ENCODE measurements at places on chromosomes 12 and 14.

GRCh38 chr14:26218861-26219260, 379.0 kb downstream of the NOVA1 start:
- no peak for DNase-seq

DNA sequence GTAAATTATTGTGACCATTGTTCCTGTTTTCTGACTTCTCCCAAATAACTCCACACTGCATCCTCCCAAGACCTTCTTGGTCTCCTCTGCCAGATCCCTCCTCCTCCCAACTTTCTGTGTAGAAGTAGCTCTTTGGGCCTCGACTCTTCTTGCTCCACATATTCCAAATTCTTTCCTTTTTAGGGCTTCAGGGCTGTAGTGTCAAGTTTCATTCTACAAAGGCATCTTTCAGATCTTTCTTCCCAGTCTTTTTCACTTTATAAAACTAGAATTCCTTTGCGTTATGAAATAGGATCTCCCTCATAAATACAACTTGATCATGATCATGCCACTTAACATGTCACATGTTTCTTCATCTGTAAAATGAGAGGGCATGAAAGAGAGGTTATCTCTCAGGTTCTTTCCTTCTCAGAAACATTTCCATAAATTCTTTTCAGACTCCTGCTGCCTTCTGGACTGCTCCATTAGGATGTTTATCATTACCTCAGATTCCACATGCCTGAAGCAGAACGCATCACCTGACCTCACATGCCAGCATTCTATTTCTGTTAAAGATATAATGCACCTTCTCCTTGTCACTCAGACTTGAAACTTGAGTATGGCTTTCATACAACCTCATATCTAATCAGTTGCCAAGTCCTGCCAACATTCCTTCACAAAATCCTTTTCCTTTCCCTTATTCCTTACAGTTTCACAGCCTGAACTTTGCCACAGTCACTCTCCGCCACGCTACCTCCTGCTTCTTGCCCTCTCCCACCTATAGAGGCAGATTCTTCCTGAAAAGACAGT, 8.5 kb downstream of the SLC38A1 start:
- DNase-seq, result no peak

DNA sequence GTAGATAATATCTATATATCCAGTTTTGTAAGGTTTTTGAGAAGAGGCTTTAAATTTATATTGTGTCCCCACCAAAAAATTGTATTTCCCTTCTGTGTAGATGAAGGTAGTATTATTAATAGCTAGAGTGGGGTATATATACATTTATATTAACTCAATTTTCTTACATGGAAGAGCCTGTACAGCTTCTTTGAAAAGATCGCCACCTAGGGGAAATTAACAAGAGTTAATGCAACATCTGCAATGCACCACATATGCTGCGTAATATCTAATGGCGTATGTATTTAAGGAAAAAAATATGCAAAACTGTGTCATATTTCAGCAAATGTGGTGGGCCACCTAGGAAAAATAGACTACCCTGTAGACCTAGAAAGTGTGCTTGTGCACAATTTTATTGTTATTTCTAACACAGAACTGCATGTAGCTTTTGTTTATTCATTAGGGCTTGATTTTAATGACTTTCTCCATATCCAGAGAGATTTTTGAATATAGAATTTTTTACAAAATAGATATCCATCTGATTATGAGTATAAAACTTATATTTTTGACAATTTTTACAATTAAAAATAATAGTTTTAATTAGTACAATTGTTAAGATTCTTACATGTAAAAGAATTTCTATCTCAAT, 14.0 kb downstream of the CCER1 start:
- DNase-seq, result no peak

DNA sequence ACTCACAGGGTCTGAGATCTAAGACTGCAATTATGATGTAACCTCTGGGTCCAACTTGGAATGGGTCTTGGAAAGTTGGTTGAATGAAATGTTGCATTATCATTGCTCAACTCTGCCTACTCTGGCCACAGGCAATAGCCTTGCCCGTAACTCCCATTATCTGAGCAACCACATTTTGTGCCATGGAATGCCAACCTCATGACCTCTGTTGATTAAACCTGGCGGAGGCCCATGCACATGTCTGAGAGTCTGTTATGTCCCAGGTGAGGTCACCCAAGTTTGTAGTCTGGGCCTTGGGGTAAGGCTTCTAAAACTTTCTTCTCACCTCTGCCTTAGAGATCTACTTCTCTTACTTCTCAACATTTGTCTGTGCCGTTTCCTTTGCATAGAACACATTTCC, 140.9 kb downstream of the TBX5 start:
- no peak for DNase-seq

GRCh38 chr12:40351976-40352375, 127.2 kb downstream of the LRRK2 start:
- no peak for DNase-seq

- DNase-seq, result no peak
Measured at GRCh38 chr14:103502877-103503276, 19.8 kb downstream of the CKB start.

DNA sequence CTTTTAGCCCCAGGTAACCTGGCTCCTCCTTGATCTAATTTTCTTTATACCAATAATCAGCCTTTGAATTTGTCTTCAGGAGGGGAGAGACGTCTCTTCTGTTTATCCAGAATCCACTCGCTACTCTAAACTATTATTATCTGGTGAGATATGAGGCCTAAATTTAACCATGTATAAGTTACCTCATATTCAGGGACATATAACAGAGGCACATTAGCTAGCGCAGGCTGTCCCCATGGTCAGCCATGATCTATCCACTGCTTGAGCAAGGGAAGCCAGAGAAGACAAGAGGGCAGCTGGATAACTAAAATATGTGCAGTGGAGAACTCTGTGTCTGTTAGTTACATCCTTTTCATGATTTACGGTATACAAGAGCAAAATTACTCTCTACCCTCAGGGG, 481.0 kb downstream of the RAD51B start:
- no peak for DNase-seq

- no peak for DNase-seq
Measured at GRCh38 chr12:15796493-15797141, 7.4 kb upstream of the EPS8 start.

- DNase-seq, result no peak
Measured at GRCh38 chr12:56304276-56304675, 4.1 kb upstream of the CS start.

GRCh38 chr14:67916430-67916829, 96.9 kb downstream of the RAD51B start:
- DNase-seq, result no peak

DNA sequence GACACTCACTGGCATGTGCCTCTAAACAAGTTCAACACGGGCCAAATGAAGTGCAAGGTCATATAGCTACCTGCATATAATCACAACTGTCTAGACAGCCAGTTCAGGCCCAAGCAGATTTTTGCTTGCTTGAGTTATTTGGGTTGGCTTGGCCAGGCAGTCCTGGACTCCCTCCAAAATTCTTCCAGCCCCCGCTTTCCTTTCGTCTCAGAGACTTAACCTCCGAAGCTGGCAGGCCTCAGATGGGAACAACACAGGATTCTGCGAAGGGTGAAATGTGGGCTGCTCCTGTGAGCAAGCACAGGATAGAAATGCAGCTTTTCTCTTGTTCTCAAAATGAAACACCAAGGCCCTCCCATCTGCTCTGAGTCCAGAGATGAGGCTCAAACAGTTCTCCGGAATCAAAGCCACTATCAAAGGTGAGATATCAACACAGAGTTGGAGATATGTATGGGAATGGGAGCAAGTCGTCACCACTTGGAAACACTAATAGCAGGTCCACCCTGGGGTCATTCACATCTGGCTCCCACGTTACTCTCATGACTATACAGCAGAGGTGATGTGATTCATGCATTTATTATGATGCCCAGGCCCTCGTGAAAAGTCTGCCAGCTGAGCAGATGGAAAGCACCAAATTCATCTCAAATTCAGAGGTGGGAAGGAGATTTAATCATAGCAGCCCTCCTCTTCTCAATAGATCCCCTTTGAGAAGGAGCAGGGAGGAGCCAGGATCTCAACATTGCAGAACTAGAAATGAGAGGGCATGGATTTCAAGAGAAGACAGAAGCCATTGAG, 389.8 kb downstream of the NUAK1 start:
- DNase-seq, result no peak

DNA sequence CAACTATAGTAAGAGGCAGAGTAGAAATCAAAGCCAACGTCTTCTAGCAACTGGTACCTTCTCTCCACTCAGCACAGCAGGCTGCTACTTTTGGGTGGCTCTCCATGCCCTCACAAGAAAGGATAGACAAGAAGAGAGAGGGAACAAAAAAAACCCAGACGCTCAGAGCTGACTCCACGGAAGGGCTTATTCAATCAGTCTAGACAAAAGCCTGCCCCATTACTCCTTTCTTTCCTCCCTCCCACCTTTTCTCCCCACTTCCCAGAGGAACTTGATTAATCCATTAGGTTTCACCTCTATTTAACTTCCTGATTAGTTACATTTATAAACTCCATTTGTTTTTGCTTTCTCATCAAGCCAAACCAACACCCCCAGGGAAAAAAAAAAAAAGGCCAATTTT, 71.1 kb upstream of the CCDC60 start:
- DNase-seq, result no peak

GRCh38 chr14:78986989-78987388, 816.8 kb downstream of the NRXN3 start:
- no peak for DNase-seq

- no peak for DNase-seq
Measured at GRCh38 chr14:99789581-99789980, 3.6 kb upstream of the EML1 start.

DNA sequence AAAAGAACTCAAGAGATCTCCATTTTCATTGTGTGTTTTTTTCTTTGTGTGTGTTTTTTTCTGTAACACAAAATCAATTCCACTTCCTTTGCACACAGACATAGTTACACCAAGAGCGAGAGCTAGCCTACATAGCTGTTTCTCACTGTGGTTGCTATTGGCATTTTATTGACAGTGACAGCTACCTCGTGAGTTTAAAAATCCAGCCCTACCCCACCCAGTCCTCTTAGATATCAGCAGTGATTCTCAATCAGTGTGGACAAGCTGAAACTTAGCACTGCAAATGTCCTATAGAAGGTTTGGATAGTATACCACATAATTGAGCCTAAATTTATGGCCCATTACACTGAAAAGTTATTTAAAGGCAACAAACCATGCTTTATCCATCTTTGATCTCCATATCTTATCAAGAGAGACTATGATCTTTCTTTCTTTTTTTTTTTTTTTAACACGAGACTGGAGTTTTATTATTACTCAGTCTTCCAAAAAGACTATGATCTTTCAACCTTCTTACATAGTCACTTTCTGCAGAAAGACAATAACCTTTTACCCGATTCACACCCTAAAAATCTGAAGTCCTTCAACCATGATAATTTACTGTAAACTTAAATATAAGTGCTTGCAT, 46.8 kb downstream of the ATP2B1 start:
- DNase-seq, result no peak

DNA sequence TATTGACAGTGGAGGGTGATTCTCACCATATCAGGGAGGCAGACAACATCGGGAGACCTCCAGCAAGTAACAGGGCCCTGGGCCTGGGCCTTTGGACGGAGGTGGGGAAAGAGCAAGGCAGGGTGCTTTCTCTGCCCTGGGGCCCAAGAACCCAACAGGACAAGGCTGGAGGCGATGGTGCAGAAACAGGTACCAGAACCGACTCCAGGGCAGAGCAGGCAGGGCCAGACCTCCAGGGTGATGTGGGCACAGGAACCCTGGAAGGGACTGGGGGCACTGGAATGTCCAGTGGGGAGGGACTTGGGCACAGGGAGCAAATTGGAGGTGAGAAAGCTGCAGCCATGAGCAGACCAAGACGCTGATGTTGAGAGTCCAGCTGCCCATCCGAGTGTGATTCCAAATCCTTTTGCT, 44.4 kb downstream of the PRMT8 start:
- no peak for DNase-seq

- DNase-seq, result no peak
Measured at GRCh38 chr14:67785270-67786109, 30.9 kb downstream of the ZFYVE26 start.

- no peak for DNase-seq
Measured at GRCh38 chr12:101327051-101327450, 47.1 kb downstream of the UTP20 start.

DNA sequence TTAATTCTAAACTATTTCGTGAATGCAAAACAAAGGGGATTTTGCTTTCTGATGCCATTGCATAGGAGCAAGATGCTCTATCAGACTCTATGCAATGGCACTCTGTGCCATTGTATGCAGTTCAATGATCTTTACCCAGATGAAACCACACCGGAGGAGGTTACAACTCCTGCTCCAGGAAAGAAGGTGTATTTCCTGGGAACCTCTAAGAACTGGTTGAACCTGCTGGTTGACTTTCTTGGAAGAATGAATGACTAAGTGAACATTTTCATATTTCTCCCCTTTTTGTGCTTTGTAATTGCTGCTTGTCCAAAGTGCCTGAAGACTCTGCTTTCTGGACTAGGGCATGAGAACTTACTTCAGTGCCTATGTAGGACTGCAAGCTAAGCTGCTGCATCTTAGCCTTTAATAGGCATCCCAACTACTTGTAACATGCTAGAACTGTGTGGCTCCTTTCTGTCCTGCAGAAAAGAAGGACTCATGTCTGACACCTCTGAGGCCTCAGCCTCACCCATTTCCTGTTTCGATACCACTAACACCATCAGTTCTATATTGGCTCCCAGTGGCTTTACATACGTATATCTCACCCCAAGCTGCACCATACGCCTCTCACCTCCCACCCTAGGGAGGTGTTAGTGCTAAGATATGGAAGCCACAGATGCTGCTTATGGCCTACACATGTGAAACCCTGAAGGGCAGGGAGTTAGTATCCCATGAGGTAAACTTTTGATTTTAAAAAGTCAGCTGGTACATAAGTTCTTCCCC, 193.5 kb upstream of the CNOT2 start:
- no peak for DNase-seq

DNA sequence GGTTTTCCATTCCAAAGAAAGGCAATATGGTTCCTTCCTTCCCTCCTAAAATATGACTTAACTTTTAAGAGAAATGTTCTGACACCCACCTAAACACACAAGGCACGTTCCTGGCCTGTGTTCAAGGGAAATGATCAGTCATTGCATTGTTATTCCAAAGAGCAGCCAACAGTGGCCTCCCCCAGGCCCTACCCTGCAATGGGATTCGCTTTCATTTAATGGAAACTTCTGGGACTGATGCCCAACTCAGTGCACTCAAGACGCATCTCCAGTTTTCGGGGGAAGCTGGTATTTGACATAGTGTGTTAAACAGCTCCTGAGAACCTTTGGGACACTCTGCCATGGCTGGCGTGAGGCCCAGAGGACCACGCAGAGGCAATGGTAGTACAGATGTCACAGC, 65.9 kb downstream of the DDX51 start:
- no peak for DNase-seq

- DNase-seq, result no peak
Measured at GRCh38 chr12:107122452-107122958, 29.2 kb upstream of the CRY1 start.

- no peak for DNase-seq
Measured at GRCh38 chr12:65184858-65185229, 15.5 kb downstream of the LEMD3 start.

- DNase-seq, result peak; percentile 43
Measured at GRCh38 chr12:91877456-91878235, 268.0 kb downstream of the BTG1 start.

- DNase-seq, result no peak
Measured at GRCh38 chr12:83827193-83827592, 1085.4 kb downstream of the SLC6A15 start.

- no peak for DNase-seq
Measured at GRCh38 chr12:57940052-57940914, 1.1 kb upstream of the ATP23 start.

- no peak for DNase-seq
Measured at GRCh38 chr12:16531621-16532020, 74.3 kb downstream of the LMO3 start.
